ENCODE measurements at places on chromosomes 2 and 18. TPM values are rescaled to one million over a fixed set of nuclear protein-coding genes. Genes with fewer than 3 reads are reported as not detected.

The PROKR1 gene
- total RNA-seq: 0.11 TPM

DNA sequence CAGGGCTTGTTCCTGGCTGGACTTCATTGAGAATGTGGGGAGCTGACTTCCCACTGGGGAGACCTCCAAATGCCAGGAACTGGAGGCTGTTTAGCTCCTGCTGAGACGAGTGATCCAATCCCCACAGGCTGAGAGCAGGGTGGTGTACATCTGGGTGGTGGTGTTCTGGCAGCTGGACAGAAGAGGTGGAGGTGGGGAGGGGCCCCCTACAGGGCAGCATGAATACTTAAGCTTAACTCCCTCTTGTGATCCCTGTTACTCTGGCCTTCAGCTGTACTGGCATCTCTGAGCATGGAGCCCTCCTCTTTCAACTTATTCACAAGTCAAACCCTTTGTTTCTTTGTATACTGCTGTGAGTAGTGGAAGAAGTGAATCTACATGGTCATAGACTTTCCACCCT lies 167.8 kb upstream of the LYPD1 start:
- no peak for DNase-seq

DNA sequence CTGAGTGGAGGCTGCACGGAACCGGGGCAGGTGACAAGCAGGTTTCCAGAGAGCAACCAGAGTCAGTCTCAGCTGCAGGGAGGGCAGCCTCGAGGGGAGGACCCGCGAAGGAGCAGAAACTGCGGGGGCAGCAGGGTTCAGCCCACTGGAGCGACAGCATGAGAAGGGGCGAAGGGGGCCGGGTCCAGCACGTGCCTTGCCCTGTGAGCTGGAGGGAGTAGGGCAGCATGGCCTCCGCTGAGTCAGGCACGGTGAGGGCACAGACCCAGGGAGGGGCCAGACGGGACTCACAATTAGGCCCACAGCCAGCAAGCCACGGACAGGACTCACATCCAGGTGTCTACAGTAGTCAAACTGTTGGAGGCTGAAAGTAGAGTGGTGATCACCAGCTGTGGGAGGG lies 22.7 kb upstream of the ATP9B start:
- DNase-seq: no peak

GRCh38 chr18:70554854-70555445 lies 266.1 kb downstream of the SOCS6 start:
- DNase-seq: no peak

The COLEC12 gene
- total RNA-seq: 25.9 TPM

DNA sequence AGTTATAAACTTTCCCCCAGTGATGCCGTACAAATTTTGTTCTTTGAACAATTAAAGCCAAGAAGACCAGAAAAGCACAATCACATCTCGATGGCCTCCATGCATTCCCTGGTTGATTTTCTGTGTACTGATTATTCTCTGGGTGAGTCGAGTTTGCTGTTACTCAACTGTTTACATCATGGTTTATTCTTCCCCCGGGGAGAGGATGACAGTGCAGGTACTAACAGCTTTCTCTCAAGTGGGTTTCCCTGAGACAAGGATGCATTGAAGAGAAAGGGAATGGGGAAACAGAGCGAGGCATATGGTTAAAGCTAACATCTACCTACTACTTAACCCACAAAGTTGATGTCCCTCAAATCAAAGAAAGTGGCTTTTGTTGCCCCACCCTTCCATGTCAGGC lies 410.8 kb upstream of the FANCL start:
- DNase-seq: no peak

DNA sequence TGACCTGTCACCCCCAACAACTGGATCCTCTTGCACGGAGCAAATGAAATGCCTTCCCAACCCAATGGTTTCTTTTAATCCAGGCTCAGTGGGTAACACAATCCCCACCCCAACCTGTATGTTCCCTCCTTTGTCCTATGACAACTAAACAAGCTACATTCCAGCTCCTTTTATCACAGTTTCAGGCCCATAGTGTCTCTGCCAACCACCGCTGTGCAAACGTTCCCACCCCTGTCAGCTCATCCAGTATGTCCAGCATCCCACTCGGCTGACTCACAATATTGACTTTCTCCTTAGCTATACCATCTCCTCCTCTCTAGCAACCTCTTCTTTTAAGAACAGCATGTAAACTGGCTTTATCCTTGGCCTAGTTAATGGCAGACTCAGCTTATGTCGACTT lies 117.9 kb upstream of the PPP1CB start:
- peak; percentile 92 for DNase-seq

DNA sequence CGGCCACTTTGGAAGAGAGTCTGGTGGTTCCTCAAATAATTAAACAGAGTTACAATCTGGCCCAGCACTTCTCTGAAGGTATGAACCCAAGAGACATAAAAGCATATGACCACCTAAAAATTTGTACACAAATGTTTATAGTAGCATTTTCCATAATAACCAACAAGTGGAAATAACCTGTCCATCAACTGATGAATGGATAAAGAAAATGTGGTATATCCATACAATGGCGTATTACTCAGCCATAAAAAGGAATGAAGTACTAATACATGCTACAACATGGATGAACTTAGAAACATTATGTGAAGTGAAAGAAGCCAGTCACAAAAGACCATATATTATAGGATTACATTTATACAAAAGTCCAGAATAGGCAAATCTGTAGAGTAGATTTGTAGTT lies 76.0 kb upstream of the RGPD5 start:
- no peak for DNase-seq

DNA sequence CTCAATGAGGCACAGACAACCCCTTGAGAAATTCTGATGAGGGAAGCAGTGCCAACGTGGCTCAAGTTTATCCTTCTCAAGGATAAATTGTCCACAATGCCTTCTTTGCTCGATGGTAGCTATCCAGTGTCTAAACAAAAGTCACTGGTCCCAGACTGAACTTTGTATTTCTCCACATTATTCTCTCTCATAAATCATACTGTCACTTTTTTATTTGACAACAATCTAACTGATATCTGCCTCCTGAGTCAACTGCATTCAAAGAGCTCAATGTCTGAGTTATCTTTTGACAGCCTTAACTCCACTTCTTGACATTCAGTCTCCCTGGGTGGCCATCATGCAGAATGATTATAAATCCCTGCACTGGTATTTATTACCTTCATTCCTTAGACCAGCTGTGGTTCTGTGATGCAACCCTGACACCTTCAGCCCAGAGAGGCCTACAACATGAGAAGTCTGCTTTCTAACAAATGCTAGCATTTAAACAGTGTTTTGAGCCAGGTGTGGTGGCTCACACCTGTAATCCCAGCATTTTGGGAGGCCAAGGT lies 38.2 kb downstream of the IMMT start:
- DNase-seq: no peak

DNA sequence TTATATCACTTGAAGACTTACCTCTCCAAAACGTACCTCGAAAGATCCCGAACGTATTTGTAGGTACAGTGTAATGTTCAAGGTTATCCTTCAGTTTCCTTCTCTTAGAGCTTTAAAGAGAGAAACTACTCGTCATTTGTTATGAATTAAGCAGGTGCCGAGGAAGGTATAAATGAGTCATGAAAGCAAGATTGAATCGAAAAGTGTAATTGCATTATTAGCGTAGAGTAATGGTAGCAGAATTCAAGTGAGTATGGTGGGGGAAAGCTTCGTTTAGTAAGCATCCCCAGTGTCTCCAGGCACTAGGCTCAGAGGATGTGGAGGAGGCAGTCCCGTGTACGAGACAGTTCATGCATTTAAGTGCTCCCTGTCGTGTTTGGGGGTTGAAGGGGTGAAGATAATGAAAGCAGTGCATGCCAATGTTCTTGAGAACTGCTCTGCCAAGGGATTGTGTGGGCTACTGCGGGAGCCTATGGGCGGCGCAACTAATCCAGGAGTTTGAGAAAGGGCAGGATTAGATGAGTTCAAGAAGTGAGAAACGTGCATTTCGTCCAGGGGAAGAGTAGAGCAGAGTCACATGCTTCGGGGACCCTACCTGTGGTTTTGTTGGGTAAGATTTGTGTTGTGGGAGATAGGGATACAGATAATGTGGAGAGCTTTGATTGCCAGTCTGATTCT lies 858 bp downstream of the POLR1B start:
- DNase-seq: peak; percentile 30

The KYNU gene
- under 0.01 TPM for total RNA-seq
